ENCODE measurements at places on chromosomes 3 and 15.
A peak's percentile ranks its signal among the peaks of the same experiment; 100 is the strongest.

GRCh38 chr3:127455541-127456450 is 134.7 kb downstream of the TPRA1 start:
- peak; percentile 64 for DNase-seq

DNA sequence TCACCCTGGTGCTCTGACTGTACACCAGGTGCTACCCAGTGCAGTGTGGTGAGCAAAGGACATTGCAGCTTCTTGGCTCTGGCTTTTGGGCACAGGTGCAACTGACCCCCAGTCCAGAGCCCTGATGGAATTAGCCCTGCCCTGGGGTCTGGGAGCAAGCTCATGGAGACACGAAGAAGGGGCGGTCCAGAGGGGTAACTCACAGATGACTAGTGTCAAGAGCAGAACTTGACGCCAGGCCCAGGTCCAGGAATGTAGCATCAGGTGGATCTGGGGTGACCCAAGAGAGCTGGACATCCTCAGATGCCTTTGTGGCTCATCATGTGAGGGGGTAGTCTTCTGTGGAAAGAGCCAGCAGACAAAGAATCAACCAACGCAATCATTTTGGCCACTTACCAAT is 88.9 kb downstream of the ASB7 start:
- DNase-seq, result no peak

DNA sequence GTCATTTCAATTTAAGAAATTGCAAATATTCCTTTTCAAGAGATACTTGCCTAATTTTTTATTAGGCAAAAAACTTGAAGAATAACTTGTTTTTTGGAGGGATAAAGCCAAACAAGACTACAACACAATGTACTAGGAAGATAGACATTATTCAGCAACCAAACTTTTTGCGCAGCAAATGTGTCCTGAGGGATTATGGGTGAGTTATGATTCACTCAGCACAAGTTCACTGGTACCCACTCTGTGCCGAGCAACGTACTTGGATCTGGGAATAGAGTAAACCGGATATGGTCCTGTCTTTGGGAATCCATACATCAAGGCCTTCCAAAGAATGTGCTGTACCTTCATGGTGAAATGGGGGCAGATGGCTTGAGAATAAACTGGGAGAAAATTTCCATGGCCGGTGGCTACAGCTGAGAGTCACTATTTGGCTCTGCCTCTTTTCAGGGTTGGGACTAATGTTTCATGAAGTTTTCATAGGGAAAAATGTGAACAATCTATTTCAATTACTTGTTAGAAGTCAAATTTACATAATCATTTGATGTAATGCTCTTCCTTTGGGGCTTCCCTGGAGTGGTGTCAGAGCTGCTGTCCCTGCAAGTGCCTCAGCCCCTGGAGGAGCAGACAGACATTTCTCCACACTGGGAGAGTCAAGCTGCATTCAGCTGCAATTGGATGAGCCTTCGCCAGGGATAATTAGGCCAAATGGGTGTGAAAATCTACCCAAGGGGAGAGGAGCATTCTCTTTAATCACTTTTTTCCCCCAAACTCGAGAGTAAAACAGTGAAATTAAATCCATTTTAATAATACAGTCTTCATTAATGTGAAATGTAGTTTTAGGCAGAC is 315.2 kb downstream of the CLSTN2 start:
- no peak for DNase-seq

GRCh38 chr3:49940667-49941249 is 808 bp downstream of the RBM6 start:
- no peak for DNase-seq

GRCh38 chr3:56290374-56290773 is 177.9 kb downstream of the ERC2 start:
- DNase-seq, result no peak

GRCh38 chr15:85289677-85290365 is 90.6 kb upstream of the AKAP13 start:
- DNase-seq, result no peak

- DNase-seq, result no peak
Measured at GRCh38 chr15:60683156-60683555, 204.2 kb upstream of the ICE2 start.

DNA sequence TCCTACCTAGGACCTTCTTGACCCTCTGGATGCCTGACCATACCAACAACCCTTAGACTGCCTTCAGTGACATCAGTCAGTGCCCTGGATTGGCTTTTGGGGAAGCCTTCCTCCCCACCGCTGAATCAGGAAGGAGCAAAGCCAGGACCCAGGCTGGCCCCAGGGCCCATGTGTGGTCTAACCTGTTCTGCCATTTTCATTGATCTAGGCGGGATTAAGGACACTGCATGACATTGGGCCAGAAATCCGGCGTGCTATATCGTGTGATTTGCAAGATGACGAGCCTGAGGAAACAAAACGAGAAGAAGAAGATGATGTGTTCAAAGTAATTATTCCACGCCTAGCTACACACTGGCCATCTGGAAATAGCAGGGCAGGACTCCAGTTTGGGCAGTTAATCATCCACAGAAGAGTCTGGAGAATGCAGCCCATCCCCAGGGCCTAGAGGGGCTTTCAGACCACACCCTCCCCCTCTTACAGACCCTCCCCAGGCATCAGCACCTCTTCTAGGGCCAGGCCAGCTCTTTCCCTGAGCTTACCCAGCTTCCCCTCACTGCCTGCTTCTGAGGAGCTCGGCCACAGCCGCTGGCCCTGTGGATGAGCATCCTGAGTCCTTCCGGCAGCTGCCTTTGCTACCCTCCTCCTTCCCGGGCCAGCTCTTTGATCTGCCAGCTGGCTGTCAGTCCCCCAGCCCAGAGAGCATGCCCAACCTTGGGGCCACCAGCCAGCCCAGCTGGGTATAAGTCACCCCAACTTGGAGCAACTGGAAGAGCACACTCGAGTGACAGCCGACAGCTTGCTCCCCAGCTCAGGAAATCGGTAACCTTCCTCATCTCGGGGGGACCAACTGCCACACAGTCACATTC is 45.9 kb downstream of the CHDH start:
- DNase-seq, result no peak

DNA sequence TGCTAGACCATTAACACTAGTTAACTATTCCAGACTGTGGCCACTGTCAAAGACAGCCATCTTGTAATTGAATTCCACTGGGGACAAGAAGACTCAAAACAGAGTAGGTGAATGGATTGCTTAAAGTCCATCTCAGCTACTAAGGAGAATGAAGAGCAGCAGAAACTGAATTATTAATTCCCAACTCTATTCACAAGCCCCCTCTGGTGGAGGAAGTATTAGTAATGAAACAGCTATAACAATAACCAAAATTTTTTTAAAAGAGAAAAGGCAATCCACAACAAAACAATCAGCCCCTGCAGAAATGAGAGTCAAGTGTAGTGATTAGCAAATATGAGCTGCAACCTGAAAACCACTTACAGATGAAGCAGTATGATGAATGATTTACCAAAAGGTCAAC is 302.8 kb downstream of the FHIT start:
- no peak for DNase-seq

DNA sequence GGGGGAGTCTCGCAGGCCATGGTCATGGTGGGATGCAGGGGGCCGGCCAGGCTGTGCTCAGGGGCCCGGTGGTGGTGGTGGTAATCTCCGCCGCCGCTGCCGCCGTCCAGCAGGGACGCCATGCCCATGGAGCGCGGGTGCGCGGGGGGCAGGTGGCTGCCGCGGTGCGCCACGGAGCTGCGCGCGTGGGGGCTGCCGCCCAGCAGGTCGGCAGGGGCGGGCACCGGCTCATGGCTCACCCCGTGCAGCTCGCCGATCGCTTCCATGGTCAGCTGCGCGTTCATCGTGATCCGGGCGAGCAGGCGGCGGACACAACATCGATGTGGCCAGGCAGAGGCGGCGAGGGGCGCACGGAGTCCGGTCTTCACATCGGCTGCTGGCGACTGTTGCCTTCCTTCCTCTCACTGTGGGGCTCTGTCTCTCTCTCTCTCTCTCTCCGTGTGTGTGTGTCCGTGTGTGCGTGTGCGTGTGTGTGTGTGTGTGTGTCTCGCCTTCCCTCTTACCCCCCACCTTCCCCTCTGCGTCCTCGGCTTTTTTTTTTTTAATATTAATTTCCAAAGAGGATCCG is 451 bp downstream of the ONECUT1 start:
- DNase-seq, result no peak

DNA sequence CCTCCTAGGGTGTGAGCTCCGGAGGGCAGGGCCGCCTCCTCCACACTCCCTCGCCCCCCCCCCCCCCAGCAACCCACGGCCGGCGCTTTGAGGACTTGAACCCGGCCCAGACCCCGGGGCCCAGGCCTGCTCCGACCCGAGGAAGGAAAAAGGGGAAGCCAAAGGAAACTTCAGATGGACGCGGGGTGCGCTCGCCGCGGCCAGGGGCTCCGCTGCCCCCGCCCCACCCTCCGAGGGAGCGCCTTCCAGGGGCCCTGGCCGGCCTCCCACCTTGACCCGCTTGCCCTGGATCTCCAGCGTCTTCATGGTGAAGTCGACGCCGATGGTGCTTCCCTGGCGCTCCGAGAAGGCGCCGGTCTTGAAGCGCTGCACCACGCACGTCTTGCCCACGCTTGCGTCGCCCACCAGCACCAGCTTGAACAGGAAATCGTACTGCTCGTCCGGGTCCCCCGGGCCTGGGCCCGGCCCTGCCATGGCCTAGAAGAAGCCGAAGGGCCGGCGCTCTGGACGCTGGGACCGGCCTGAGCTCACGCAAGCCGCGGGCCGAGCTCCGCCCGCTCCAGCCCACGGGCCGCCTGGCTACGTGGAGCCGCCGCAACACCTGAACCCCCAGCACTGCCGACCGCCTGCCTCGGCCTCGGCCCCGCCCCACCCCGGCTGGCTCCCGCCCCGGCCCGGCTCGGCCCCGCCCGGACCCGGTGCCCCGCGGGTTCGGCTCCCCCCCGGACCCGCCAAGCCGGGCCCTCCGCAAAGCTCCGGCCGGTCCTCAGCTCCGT is 400 bp downstream of the RAB43 start:
- peak; percentile 48 for DNase-seq

DNA sequence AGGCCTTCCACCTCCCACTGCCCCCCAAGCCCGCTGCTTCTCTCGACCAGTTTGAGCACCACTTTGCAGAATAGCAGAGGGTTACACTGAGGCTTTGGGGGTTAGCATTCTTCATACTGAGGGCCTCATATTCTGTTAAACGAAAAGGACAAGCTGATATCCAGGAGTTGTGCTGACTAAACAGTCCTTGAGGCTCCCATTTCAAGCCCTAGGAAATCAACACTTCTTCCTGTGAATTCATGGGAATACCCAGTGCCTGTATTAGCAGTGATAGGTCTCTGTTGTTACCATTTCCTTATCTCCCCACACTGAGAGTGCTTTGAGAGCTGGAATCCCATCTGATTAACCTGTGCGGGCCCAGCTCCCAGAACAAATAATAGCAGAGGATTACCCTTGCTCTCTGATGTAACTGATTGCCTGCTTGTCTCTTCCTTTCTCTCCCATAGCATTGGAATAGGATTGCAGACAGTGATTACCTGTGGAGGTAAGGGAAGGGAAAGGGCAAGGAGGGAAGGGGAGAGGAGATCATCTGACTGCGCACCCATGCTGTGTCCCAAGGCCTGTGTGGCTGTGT is 930 bp downstream of the FBXW12 start:
- DNase-seq, result no peak

- no peak for DNase-seq
Measured at GRCh38 chr15:91319371-91320059, 219.5 kb downstream of the SV2B start.

DNA sequence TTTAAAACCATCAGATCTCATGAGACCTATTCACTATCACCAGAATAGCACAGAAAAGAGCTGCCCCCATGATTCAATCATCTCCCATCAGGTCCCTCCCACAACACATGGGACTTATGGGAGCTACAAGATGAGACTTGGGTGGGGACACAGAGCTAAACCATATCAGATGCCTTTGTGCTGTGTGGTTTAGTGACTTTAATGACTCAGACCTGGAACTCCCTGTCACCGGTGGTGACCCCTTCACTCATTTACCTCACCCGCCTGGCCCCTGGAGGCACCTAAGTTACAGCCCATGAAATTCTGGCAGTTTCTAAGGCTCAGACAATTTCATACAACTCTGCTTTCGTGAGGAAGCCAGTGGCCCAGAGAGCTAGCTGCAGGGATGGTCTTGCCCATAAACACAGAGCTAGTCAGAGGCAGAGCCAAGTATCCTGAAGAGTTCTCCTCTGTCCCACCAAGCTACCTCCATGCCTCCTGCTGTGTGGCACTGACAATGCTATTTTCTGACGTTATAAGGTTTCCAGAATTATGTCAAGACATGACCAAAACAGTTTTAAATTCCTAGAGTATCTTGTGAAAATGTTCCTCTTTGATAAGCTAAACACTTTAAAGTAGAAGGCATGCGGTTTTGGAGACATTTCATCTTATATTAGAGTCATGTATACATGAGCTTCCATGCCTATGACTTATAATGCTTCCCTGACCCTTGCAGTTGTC is 231.1 kb upstream of the IL12A start:
- no peak for DNase-seq

DNA sequence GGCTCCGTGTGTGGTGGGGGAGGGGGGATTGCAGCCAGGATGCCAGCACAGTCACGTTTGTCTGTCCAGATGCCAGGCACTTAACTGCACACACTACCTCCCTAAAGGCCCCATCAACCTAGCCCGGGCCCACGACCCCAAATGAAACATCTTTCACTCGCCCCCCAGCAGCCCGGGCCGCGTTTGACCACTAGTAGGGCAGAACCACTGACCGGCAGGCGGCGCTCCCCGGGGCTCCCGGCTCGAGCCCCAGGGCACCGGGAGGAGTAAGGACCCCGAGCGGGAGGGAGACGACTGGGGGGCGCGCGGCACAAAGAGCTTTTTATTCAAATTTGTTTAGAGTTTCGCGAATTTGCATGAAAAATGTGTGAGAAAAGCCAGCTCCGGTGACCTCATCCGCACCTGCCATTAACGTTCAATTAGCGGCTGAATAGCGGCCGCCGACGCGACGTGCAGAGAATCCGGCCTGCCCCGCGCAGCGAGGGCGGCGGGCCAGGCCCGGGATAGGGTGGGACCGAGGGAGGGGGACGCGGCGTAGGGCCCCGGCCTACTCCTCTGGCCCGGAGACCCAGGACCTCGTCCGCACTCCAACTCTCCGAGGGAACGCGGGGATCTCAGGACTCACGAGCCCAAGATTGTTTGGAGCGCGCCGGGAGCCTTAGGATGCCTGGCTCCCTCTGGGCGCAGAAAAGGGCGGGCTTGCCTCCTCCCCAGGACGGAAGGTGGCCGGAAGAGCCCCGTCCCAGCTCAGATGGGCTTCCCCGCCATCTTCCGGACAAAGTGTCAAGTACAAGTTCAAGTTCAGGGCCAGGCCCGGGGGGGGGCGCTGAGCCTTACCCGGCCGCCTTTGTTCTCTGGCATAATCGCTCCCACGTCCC is 64.9 kb upstream of the POLG start:
- DNase-seq, result peak; percentile 71

All from head of caudate nucleus (tissue), 42 donors.